ENCODE measurements at places on chromosomes 3 and 15.
A peak's percentile ranks its signal among the peaks of the same experiment; 100 is the strongest.

DNA sequence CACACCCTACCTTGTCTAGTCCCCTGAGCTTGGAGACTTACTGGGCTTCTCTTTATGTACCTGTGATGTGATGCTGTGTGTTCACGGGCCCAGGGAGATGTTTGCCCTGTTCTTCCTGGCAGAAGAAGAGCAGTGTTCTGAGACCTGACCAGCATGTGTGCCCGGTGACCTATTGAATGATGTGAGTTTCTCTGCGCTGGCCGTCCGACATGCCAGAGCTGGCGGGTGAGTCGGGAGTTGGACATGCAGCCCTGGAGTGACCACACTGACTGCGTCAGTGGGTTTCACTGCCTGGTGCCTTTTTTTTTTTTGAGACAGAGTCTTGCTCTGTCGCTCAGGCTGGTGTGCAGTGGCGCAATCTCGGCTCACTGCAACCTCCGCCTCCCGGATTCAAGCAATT is 42.3 kb downstream of the CGNL1 start:
- no peak for DNase-seq

GRCh38 chr15:76967067-76967466 is 27.9 kb upstream of the PSTPIP1 start:
- DNase-seq: no peak

DNA sequence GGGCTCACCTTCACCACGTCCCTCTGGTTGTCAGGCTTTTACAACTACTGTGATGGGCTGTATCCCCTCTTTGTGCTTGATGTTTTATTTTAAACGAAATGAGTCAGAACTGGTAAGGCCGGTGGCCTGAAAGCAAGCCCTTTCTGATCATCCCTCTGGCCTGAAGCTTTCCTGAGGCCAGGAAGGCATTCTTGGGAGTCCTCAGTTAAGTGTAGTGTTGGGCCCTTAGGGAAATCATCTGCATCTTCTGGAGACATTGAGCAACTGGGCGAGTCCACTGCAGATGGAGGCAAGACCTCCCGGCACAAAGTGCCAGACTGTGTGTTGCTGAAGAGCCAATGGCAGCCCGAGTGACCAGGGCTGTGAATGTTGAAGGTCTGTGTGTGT is 33.0 kb upstream of the AMOTL2 start:
- DNase-seq: no peak

DNA sequence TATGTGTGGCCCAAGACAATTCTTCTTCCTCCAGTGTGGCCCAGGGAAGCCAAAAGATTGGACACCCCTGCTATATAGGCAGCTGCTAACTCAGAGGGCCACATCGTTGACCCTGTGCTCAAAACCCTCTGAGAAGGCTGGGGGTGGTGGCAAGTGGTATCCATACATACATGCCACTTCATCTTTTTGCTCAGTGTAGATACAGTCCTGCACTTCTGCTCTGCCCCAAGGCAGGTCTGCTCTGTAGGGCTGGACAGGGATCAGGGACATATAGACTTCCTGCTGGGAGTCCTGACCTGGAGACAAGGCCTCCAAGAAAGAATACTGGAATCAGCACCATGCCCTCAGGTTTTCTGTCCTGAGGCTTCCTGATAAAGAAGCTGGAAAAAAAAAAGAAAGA is 4.5 kb upstream of the HCN4 start:
- no peak for DNase-seq

GRCh38 chr3:71850654-71851053 is 65.7 kb upstream of the PROK2 start:
- DNase-seq: no peak

GRCh38 chr3:117728226-117728625 is 1018.6 kb downstream of the TUSC7 start:
- no peak for DNase-seq

DNA sequence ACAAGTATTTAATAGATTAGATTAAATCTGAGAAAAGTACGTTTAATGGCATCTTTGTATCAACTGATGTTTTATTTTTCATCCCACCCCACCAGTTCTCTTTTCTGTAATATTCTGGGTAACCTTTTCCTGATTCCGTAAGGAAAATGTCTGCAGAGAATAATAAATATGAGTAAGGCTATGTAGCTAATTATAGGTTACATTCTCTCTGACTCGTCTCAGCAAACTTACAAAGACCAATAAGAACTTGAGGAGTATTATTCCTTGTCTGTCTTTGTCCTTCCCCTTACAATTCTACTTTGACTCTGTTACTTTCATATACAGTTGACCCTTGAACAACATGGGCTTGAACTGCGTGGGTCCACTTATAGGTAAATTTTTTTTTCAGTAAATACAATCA is 12.1 kb downstream of the SNAP23 start:
- no peak for DNase-seq

GRCh38 chr3:195133462-195133861 is 137.5 kb downstream of the XXYLT1 start:
- peak; percentile 32 for DNase-seq

DNA sequence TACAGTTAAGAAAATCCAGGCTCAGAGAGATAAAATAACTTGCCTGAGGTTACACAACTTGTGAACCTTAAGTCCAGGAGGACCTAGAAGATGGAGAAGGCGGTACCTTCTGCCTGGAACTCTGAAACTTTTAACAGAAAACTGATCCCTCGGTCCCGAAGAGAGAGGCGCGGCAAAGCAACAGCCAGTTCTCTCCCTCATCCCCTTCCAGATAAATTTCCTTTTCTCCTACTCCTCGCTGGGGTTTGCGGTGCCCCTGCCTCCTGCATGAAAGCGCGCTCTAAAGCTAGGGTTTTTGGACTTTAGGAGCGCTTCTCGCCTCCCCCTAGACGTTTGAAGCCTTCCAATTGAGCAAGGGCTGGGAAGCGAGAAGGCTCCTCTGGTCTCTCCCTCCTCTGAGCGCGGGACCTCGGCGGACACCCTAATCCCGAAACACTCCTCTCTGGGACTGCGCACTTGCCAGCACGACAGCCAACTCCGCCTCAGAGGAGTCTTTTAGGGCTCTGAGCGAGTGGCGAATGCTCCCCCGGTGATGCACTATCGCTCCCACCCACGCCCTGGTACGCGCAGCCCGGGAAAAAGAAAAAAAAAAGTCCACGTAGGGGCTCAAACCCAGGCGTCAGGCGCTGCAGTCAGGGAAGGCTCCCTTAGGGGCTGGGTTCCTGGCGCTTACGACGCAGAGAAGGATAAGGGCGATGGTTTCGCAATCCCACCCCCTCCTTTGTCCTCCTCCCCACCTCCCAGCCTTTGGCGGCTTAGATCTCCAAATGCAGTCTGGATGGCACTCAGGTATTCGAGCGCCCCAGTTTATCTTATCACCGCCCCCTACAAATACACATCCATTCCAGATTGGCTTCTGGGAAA is 7.9 kb upstream of the EOMES start:
- no peak for DNase-seq

DNA sequence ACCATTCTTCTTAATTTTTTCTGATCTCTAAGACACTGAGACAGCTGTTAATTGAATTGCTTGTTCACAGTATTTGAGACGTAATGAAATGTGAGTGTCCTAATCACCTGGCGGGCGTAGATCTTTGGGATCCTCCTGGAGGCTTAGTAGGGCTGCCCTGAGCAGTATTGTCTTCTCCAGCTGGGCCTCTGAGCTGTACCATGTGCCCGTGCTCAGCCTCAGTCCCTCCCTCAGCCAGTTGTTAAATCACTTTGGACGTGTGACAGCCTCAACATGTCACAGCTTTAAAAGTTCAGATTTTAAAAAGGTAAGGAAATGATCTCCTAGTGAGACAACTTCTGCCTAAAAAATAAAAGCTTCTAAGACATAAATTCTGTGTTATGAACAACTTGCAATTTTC is 35.5 kb downstream of the IGF1R start:
- no peak for DNase-seq

- DNase-seq: no peak
Measured at GRCh38 chr15:70416829-70417228, 319.1 kb upstream of the TLE3 start.

DNA sequence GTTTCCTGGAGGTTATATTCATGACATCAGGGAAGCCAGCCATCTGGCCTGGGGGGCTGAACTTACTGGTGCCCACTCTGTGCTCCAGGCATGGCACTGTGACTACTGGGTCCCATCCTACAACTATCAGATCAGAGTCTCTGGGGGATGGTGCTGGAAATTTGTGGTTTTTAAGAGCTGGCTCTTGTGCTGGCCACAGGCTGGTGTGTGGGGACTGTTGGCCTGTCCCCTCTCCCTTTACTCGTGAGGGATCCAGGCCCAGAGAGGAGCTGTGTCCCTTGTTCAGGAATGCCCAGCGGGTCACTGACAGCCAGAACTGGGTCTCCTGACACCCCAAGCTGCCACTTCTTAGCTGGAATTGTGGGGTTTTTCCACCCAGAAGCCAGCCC is 44.5 kb upstream of the SEC22A start:
- DNase-seq: no peak

DNA sequence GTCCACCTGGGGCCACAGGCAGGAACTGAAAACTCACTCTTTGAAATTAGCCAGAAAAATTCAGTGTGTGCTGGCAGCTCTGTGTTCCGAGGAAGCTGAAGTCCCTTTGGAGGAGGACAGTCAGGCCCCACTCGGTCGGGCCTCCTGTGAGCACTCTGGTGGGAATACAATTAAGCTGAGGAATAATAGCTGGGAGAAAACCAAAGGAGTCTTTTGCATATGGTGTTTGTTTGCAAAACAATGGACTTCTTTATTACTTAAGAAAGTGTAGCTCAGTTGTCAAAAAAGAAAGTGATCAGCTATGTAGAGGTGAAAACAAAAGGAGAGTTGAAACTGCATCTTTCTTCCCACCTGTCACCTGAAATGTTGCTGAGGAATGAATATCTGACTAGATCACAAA is 202.5 kb downstream of the MEIS2 start:
- DNase-seq: no peak

DNA sequence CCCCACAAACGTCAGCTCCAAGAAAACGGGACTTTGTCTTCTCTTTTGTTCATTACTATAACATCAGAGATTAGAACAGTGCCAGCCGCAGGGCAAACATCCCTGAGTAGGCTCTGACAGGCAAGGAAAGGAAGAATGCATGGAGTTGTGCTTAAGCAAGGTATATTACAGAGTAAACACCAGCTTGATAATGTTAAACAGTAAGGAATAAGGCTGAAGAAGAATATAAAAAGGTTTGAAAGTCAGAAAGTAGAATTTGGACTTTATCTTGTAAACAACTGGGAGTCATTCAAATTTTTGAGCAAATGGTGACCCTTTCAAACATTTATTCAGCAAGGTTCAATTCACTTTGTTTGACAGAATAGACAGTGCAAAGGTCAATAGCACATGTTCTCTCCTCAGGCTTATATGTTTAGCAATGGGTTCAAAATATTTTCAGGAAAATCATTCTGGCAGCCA is 11.0 kb downstream of the GABPB1 start:
- no peak for DNase-seq

GRCh38 chr3:53816425-53816824 is 29.8 kb downstream of the CHDH start:
- DNase-seq: no peak

DNA sequence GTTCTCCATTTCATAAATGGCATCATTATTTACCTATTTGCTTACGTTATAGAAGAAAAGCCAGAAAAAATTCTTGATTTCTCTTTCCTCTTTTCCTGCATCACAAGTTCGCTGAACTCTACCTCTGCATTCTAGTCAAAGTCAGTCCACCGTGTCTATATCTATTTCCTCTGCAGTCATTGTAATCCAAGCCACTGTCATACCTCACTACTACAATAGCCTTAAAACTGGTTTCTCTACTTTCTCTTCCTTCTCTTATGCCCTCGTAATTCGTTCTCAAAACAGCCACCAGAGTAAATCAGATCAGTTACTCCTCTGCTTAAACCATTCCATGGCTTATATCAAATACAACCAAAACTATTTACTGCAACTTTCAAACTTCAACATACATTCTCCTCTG is 13.4 kb upstream of the FAM81A start:
- no peak for DNase-seq

GRCh38 chr15:70087708-70088352 is 9.9 kb downstream of the TLE3 start:
- no peak for DNase-seq

GRCh38 chr3:157063926-157064325 is 96.0 kb downstream of the CCNL1 start:
- no peak for DNase-seq

GRCh38 chr3:195544634-195545033 is 1.5 kb upstream of the PPP1R2 start:
- no peak for DNase-seq

DNA sequence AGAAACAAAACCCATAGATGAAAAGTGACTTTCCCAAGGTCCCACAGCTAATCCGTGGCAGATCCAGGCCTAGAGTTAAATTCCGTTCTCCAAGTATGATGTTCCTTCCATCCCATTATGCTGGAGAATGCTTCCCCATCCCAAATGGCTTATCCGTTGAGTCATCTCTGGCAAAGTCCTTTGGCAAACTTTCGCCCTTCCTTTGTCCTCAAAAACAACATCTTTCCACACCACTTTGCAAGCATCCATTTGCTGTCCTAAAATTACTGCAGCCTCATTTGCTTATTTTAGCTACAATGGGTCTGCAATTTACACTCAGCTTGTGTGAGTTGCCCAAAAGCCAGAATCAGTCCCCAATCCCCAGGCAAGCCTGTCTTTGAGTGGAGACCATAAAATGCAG is 304.0 kb upstream of the TLE3 start:
- DNase-seq: no peak

GRCh38 chr3:148146947-148147826 is 550.5 kb upstream of the AGTR1 start:
- DNase-seq: no peak

GRCh38 chr15:67080118-67080899 is 14.9 kb downstream of the SMAD3 start:
- DNase-seq: no peak

DNA sequence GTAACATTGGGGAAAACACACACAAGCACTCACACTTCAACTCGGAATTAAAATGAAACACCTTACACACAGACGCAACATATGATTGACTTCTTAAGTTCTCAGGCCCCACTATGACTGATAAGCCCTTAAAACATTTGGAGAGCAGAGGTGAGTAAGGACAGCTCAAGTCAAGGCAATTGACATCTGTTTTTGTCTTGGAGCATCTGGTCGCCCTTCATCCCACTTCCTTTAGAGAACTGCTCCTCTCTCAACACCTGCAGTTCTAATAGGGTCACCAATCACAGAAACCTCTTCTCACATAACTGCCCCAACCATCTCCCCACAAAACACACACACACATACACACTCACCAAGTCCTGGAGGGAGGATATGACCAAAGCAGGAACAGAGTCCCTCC is 43.4 kb downstream of the ERC2 start:
- DNase-seq: no peak

DNA sequence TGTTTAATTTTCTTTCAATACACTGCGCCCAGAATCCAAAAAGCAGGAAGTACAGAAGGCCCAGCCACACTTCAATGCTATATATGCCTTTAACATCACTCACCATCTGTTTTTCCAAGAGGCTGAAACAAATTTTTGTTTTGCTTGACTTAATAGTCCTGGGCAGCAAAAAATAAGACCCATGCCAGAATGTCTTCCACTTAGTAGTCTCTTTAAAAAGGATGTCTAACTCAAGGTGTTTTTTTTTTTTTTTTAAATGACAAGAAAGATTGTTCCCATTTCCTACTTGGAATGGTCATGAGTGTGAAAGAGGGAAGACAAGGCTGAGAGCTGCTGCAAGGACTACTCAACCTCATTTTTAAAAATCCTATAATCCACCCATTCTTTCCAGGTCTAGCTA is 590.3 kb upstream of the SGO1 start:
- DNase-seq: no peak

- DNase-seq: no peak
Measured at GRCh38 chr3:138778643-138779042, 56.1 kb downstream of the PIK3CB start.
